ENCODE measurements at places on chromosomes 12 and 14. TPM values are rescaled to one million over a fixed set of nuclear protein-coding genes. Genes with fewer than 3 reads are reported as not detected.
A peak's percentile ranks its signal among the peaks of the same experiment; 100 is the strongest.

DNA sequence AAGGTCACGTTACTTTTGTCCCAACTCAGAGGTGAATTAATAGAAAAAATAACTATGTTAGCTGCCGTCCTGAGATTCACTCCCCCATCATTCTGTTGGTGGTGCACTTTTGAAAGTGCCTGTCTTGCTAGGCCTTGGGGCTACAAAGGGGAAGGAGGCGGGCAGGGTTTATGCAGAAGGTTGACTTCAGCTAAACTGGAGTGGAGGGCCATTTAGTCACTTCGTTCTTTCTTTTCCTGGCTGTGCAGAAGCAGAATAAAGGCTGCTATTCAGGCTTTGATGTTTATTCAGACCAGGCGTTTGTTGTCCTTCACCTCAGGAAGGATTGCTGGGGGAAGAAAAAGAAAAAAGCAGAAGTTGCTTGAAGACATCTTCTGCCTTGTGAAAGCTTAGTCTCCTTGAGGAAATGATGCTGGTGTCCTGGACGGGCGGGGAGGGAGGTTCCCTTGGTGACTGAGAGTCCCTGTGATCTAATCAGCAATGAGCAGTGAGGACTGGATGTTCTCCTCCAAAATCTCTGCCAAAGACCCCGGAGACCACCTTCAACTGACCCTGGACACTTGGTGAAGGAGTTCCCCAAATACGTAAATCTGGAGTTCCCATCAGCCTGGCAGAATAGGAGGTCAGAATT, 4.0 kb downstream of the GLT1D1 start:
- H3K4me3 ChIP-seq: no peak overlapping the region
- no peaks in the 10 kb centered on the region for H3K36me3 ChIP-seq
- H3K27me3 ChIP-seq: peaks cover 27% of the 10 kb centered on the region
- no peak for DNase-seq

Gene RNASE3
- total RNA-seq: not detected

- H3K27me3 ChIP-seq: peaks cover 3% of the 10 kb centered on the region
- H3K4me3 ChIP-seq: no peak overlapping the region
- H3K4me1 ChIP-seq: no peaks in the 10 kb centered on the region
Observed at GRCh38 chr12:63949902-63950301, 105.4 kb downstream of the SRGAP1 start.

DNA sequence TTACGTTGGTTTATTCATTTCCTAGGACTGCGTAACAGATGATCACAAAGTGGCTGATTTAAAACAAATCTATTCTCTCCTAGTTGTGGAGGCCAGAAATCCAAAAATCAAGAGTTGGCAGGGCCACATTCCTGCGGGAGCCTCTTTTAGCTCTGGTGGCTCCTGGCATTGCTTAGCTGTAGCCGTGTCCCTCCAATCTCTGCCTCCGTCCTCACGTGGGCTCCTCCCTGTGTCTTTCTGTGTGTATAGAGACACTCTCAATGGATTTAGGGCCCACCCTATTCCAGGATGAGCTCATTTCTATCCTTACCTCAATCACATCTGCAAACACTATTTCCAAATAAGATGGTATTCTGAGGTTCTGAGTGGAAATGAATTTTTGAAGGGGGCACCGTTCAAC, 42.5 kb downstream of the KCTD10 start:
- DNase-seq: no peak
- no peaks in the 10 kb centered on the region for H3K36me3 ChIP-seq

DNA sequence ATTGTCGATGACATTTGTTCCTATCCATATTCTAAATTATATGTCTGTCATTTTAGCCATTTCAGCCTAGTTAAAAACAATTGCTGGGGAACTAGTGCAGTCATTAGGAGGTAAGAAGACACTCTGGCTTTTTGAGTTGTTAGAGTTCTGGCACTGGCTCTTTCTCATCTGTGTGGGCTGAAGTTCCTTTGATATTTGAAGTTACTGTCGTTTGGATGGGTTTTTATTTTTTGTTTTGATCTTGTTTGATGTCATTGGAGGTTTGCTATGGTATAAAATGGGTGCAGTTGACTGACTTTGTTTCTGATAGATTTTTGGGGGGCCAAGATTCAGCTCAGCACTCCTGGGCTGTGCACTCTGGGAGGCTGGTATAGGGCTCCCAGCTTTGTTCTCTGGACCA, 20.7 kb upstream of the CD69 start:
- no peak for DNase-seq
- H3K27me3 ChIP-seq: no peaks in the 10 kb centered on the region
- H3K27ac ChIP-seq: no peak overlapping the region
- peak overlapping the region; percentile 30 for H3K4me3 ChIP-seq
- peaks cover 3% of the 10 kb centered on the region for H3K36me3 ChIP-seq

DNA sequence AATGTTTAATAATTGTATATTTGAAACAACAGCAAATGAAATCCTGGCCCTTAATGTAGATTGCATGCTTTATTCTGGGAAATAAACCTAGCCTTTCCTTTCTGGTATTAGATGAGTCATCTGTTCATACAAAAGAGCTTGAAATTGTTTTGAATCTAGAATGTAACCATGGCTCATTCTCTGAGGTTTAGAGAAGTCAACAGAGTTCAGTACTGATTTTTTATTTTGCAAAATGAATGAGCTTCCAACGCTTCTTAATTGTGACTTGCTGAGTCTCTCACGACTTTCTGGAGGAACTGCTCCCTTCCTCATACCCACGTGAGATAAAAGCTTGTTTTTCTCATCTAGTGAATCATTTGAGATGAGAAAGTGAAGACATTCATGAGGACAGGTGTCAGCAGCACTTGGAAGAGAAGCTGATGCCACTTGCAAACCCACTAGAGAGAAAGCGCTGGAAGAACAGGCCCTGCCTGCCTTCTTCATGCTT, 509.6 kb downstream of the VRK1 start:
- peak; percentile 43 for DNase-seq
- no peak overlapping the region for H3K4me3 ChIP-seq
- H3K4me1 ChIP-seq: peaks cover 28% of the 10 kb centered on the region

Gene HOTAIR
- total RNA-seq: not detected

Gene LAG3
- 25.1 TPM for total RNA-seq

DNA sequence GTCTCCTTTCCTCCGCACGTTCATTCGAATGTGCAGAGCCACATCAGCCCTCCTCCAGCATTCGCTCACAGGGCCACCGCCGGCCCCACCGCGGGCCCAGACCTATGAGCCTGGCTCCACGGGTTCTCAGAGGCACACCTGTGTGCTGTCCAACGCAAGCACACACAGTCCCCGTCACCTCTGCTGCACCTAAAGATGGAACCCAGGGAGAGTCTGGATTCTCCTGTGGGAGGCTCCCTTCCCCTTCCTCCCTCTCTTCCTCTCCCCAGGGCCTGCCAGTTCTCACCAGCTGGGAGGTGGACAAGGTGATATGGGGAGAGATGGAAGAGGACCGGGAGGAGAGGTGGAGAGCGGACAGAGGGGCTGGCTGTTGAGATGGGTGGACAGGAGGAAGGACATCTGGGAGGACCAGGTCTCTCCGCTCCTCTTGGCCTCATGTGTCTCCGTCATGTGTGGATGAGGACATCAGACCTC, 4.9 kb upstream of the AQP6 start:
- no peaks in the 10 kb centered on the region for H3K36me3 ChIP-seq
- H3K4me3 ChIP-seq: no peak overlapping the region
- no peaks in the 10 kb centered on the region for H3K4me1 ChIP-seq
- no peak for DNase-seq

Gene LALBA
- not detected for total RNA-seq

DNA sequence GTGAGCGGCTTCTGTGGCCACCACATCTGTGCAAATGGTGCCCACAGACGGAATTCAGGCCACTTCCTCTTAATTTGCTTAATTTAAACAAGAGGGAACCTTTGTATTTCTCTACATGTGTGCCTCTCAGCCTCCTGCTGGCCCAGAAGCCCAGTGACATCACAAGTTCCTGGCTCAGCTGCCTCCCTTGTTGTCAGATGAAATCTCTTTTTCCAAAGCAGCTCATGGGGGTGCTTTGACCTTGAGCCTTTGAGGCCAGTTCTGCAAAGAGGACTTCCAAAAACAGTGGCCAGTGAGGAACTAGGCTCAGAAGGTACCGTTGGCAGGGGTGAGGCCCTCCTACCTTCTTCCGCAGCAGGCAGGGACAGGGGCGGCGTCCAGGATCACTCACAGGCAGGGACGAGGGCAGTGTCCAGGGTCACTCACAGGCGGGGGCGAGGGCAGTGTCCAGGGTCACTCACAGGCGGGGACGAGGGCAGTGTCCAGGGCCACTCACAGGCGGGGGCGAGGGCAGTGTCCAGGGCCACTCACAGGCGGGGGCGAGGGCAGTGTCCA, 35.0 kb upstream of the GALNT9 start:
- no peaks in the 10 kb centered on the region for H3K4me1 ChIP-seq
- no peak overlapping the region for H3K4me3 ChIP-seq
- H3K36me3 ChIP-seq: no peaks in the 10 kb centered on the region
- no peak overlapping the region for H3K27ac ChIP-seq

GRCh38 chr12:46087916-46088439, 97.6 kb upstream of the SCAF11 start:
- no peak for DNase-seq
- H3K4me1 ChIP-seq: no peaks in the 10 kb centered on the region
- H3K4me3 ChIP-seq: no peak overlapping the region
- H3K27me3 ChIP-seq: peaks cover 6% of the 10 kb centered on the region

GRCh38 chr12:14213542-14213941, 151.9 kb upstream of the ATF7IP start:
- H3K4me1 ChIP-seq: peaks cover 12% of the 10 kb centered on the region
- no peak for DNase-seq
- no peaks in the 10 kb centered on the region for H3K27me3 ChIP-seq

DNA sequence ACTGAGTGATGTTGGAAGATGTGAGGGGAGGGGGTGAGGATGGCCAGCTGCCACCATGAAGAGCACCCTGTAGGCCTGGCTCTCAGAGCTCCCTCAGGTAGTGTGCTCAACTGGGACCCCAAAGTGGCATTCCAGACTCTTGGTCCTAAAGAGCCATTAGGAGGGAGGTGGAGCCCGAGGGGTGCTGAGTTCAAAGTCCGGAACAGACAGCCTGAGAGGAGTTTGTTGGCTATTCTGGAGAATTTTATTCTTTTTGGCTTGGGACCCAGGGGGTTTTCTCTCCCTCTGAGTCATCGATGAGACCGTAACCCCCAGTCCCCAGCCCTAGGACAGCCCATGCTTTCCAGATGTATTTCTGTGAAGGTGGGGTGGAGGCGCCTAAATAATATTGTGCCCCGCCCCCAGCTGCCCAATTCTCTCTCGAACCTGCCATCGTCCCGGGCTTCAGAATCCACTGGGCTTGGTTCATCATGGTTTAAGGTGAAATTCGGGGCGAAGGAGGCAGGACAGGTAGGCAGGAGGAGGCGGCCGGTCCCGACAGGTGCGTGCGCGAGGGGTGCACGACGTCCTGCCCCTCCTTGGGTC, 690 bp upstream of the RBP5 start:
- peak overlapping the region; percentile 82 for H3K4me3 ChIP-seq
- H3K4me1 ChIP-seq: peaks cover 27% of the 10 kb centered on the region
- DNase-seq: no peak
- H3K36me3 ChIP-seq: no peaks in the 10 kb centered on the region

DNA sequence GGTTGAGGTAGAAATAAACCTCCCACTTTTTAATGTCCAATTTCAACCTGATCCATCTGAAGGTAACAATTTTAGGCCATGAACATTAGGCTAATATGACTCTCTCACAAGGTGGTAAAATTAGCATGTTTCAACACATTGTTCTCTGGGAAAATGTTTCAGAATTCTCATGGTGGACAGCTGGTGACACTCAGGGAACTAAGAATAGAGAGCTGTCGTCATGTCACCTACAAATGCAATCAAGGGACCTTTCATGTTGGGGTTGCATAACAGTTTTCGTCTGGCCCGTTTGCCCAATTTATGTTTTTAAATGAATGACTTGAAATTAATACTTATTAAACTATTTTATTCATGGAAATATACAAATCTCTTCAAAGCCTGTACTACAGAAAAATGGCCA, 180.7 kb upstream of the PRICKLE1 start:
- no peaks in the 10 kb centered on the region for H3K27me3 ChIP-seq
- H3K4me1 ChIP-seq: no peaks in the 10 kb centered on the region
- DNase-seq: no peak
- H3K27ac ChIP-seq: no peak overlapping the region
- H3K4me3 ChIP-seq: no peak overlapping the region
- H3K36me3 ChIP-seq: no peaks in the 10 kb centered on the region

DNA sequence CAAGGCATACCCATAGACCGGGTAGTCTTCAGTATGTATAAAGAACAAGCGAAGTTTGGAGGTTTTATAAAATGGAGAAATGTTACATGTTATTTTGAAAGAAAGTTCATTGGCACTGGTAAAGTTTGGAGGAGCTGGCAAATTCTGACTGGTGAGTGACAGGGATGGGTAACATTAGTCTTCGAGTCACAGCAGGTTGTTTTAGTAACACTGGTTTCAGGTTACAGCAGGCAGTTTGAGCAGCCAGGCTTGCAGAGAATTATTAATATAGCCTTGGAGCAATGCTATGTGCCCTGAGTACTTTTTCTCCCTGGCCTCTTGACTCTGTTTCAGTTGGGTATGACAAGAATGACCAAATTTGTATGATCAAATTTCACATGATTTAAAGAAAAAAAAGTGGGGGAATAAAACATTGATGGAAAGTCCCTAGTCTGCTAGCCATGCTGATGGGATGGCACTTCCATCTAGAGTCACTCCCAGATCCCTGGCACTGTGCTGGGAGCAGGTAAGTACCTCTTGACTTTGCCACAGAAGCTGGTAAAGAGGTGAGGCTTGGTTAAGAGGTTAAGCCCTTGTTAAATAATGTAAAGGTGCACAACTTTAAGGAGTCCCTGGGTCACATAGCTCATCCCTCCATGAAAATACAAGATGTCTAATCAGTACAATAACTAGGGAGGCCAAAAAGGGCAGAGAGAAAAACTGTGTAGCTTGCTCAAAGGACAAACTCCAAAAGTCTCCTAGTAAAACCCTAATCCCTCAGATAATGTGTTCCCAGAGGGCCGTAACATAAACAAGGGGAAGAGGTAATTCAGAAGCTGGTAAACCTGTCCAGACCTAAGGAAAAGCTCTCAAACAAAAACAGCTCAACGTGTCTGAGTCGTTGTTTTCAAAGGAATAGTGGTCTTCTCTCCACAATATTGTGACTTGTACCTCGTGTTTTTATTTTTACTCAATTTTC, 12.7 kb upstream of the SVOP start:
- H3K4me3 ChIP-seq: no peak overlapping the region
- H3K27me3 ChIP-seq: no peaks in the 10 kb centered on the region
- DNase-seq: no peak
- H3K36me3 ChIP-seq: no peaks in the 10 kb centered on the region

Gene TSPAN8
- total RNA-seq: not detected

DNA sequence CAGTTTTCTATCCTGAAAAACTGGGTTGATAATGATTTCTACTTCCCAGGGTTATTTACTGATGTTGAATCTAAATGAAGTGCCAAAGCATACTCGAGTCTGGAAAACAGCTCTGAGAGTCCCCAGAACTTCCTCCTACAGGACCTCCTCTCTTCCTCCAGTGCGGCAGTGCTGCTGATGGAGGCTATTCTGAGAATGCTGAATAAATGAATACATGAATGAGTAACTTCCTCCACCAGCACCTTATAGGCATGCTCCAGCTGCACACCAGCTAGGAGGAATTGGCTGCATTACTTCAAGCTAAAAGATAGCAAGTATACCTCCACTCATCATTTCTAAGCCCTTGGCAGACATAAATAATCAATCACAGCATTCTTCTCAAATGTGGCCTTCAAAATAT, 448.8 kb upstream of the CCDC196 start:
- no peaks in the 10 kb centered on the region for H3K4me1 ChIP-seq
- no peak overlapping the region for H3K27ac ChIP-seq
- peaks cover 3% of the 10 kb centered on the region for H3K27me3 ChIP-seq
- no peak overlapping the region for H3K4me3 ChIP-seq
- DNase-seq: no peak
- peaks cover 1% of the 10 kb centered on the region for H3K36me3 ChIP-seq

GRCh38 chr12:4293299-4293965, 19.9 kb downstream of the CCND2 start:
- H3K4me1 ChIP-seq: peaks cover 75% of the 10 kb centered on the region
- peaks cover 91% of the 10 kb centered on the region for H3K36me3 ChIP-seq
- peak overlapping the region; percentile 44 for H3K4me3 ChIP-seq
- H3K27me3 ChIP-seq: no peaks in the 10 kb centered on the region
- peak overlapping the region; percentile 92 for H3K27ac ChIP-seq

Data from activated naive CD4-positive, alpha-beta T cell treated with anti-CD3 and anti-CD28 coated beads for 36 hours (primary cell).